ENCODE measurements at places on chromosomes 5 and 9.

DNA sequence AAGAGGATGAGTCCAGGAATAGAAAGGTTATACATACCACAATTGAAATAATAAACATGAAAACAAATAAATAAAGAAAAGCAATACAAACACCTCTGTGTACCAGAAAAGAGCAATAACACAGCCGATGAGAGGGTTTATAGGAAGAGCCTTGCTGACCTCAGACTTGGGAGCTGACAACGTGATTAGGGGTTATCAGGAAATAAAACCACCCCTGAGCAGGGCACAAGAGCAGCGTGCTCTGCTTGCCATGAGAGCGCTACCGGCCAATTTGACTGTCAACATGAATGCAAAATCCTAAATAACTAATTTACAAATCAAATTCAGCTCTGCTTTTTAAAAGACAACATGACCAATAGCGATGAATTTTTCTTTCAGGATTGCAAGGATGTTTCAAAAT, 2.6 kb upstream of the FREM1 start:
- no peak for DNase-seq

- no peak for DNase-seq
These were observed 29.3 kb upstream of the ABL1 start for GRCh38 chr9:130805510-130806326.

DNA sequence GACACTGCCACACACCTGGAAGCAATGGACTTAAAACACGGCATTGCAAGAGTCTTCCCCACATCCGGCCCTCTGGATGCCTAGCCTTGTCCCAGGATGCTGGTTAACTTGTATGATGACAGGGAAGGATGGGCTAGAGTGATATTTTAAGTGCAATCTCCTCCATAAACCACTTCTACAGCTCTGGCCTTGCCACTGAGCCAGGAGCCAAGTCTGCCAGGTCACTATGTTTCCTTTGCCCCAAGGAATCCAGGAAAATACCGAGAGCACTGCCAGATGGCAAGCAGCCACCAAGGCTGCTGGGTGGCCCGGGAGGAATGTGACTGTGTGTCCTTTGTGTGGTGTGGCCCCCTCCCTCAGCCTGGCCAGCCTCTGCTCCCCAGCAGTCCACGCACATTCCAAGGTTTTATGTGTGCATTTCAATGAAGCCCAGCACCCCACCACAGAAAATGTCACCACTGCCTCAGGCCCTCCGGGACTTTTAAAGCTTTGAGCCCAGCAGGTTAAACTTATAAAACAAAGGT, 106.0 kb downstream of the FRMD3 start:
- no peak for DNase-seq

- DNase-seq = no peak
These were observed 91.6 kb upstream of the LMX1B start for GRCh38 chr9:126521976-126522590.

DNA sequence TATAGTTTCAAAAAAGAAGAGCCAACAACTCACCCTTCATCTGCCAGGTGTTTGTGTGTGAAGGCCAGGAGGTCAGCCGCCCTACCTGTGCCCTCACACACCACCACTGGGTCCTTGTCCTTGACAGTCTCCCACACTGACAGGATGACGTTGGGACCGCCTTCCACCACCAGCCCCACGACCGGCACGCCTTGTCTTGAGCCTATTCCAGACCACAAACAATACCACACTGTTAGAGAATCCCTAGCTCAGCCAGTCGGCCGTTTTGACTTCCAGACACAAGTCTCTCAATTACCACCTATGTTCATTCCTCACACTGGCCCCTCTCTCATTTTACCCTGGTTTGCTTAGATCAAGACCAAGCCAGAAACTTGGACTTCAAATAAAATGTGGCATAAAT, 66.1 kb downstream of the TRPM6 start:
- DNase-seq = no peak

GRCh38 chr9:69453746-69454145, 128.7 kb downstream of the ENTREP1 start:
- no peak for DNase-seq
